Stimulated activated naive B cell treated with anti-CD40 and anti-IgM and Interleukin-4, amounts not matched to agents 10 μg/mL and 1 μg/mL and 100 μg/mL, for 72 hours (primary cell): ENCODE measurements at places on chromosomes 16 and 17.

DNA sequence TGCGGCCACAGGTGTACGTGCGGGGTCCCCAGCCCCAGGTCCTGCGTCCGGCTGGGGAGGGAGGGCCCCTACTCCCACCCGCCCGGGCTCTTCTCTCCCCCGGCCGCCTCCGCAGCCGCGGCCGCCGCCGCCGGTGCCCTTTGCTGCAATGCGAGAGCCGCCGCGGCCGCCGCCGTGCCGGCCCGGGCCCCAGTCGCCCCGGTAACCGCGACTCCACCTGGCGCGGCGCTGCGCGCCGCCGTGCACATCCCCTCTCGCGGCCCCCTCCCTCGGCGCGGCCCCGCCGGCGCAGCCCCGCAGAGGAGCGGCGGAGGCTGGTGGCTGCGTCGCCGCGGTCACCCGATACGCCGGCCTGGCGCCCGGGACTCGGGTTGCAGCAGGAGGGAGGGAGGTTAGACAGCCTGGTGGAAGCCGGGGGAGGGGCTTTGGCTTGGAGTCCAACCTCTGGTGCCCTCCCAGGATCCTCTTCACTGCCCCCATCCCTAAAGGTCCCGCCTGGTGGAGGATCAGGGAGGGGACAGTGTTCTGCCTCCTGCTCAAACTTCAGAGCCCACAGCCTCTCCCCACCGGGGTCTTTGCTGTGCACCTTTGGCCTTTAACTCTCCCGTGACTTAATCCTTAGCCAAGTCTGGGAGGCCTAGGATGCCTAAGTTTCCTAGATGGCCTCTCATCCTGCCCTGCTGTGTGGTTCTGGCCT lies 32.9 kb downstream of the SRCIN1 start:
- no peak for DNase-seq

DNA sequence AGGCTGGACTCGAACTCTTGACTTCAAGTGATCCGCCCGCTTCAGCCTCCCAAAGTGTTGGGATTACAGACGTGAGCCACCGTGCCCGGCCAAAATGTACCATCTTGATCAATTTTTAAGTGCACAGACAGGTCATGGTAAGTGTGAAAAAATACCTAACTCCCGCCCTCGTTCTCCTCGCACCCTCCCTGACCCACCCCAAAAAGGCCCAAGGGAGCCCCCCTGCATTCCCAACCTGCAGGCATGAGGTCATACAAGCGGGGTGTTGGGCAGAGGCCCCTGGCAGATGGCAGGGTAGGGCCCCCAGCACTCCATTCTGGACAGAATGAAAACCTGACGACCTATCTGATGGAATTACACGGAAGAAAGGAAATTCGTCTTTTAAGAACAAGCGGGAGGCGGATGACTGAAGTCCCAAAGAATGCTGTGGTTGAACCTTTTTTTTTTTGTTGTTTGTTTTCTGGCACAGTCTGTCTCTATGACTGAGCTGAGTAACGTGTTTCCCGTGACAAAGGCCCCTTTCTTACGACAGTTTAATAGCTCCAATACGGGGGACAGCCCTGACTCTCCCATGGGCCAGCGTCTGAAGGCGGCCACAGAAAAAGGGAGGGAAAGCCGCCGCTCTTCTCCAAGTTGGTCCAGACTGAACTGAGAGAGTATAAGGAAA lies 376.4 kb downstream of the SLC39A11 start:
- DNase-seq, result no peak

DNA sequence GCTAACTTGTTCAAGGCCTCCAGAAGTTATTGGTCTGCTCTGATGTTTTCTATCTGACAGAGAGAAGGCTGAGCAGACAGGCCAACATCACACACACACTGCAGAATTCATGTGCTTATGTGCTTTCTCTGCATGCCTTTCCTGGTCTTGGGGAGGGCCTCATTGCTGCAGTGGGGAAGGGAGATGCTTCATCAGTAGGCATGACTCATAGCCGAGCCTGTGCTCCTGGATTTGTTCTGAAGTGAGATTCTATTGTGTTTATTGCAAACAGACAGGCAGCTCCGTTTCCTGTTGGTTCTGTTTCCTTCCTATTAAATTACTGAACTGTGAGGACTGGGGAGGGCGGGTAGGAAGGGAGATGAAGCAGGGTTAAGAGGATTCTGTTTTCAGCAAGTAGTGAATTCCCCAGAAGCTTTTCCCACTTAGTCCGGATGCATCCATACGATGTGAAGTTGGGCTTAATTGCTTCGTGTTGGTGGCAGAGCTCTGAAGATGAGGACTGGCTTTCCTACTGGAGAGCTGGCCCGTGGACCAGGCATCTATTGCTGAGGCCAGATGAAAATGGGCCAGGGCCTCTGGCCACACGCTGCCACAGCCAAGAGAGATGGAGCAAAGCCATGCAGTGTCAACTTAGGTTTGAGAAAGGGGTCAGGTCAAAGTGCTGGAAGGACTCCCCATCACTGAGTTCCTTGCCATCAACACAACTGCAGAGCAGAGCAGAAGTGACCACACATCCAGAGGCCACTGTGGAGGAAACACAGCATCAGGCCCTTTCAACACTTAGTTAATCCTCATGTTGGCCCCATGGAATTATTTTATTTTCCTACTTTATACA lies 179.3 kb downstream of the UTP18 start:
- no peak for DNase-seq

DNA sequence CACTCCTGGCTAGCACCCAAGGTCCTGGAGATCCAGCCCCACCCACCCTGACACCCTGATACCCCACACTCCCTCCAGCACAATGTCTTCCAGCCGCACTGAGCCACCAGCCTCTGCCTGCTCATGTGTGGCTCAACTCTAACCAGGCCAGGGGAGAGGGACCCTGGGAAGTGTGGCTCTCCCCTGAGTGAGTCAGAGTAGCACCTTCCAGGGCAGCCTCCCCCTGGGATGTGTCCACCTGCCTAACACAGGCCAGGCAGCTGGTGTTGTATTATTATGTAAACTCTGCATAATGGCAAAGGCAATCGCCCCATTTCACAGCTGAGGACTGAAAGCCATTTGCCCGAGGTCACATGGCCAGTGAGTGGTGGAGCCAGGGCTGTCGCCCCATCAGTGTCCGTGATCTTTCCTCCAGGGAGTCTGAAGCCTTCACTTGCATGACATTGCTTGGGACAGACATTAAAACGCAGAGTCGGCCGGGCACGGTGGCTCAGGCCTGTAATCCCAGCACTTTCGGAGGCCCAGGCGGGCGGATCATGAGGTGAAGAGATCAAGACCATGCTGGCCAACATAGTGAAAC lies 84.2 kb upstream of the FOXF1 start:
- no peak for DNase-seq

DNA sequence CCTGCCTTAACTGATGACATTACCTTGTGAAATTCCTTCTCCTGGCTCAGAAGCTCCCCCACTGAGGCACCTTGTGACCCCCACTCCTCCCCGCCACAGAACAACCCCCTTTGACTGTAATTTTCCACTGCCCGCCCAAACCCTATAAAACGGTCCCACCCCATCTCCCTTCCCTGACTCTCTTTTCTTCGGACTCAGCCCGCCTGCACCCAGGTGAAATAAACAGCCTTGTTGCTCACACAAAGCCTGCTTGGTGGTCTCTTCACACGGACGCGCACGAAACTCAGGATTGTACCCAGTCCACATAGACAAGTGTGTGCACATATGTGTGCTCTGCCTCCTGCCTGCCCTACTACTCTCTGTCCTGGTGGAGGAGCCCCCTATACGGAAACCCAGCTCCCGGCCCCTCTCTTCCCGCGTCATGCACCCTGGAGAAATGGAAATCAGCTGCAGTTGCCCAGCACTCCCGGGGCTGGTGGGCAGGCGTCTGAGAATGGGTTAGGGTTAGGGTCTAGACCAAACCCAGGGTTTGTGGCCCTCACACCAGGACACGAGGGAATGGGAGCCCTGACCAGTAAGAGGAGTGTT lies 2.4 kb upstream of the RHBDF1 start:
- no peak for DNase-seq

DNA sequence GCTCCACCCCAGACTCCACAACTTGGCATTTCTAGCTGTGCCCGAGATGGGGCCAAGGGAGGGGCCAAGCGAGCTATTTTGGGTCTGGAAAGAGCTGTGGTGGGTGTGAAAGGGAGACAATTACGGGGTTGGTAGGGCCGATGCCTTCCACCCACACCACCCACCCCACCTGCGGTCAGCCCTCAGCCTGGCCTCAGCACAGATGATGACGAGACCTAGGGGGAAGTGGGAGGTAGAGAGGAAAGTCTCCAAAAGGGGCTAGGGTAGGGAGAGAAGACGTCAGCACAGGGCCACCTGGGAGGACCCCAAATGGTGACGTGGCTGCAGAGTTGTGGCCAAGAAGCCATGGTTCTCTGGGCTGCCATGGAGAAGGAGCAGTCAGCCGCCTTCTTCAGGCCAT lies 83.1 kb downstream of the SDK2 start:
- no peak for DNase-seq

DNA sequence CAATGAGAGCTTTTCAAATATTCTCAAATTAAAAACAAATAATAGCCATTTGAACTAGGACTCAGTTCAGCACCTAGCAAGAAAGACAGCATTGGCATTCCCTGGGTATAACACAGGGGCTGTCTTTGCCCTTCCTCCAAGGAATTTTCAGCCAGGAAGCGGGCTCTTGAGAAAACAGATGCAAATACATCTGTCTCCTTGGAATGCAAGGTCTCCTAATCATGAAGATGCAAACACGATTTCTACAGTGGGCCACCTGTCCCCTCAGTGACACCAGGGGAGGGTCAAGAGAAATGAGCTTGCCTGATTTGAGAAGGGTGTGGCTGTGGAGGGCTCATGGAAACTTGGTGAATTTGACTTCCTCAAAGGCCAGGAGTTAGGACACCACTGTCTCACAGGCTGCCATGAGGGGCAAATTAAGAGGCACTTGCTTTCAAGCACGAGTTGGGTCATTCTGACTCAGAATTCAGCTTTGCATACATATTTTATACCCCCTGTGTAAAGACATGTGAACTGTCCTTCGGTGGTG lies 24.5 kb upstream of the SUPT4H1 start:
- no peak for DNase-seq

GRCh38 chr16:89144681-89145080 lies 26.9 kb upstream of the CDH15 start:
- DNase-seq, result no peak

- no peak for DNase-seq
Measured at GRCh38 chr16:88576307-88576706, 6.1 kb downstream of the ZC3H18 start.

GRCh38 chr17:64180089-64181073 lies 50.4 kb upstream of the ERN1 start:
- no peak for DNase-seq

DNA sequence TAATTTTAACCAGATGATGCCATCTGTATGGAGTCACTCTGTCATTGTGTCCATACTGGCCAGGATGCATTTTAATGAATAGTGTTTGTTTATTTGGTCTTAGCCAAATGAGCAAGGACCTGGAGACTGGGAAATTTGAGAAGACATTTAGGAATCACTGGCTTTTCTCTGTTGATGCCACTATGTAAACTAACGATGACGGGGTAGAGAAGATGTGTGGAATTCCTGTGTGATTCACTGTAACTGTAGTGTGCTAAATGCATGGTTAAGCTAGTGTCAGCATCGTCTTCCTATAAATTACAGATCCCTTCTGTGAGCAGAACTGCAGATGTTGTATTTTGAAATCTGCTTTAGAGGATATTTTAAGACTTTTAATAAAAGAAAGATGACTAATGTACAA lies 66.6 kb downstream of the NOS2 start:
- no peak for DNase-seq

DNA sequence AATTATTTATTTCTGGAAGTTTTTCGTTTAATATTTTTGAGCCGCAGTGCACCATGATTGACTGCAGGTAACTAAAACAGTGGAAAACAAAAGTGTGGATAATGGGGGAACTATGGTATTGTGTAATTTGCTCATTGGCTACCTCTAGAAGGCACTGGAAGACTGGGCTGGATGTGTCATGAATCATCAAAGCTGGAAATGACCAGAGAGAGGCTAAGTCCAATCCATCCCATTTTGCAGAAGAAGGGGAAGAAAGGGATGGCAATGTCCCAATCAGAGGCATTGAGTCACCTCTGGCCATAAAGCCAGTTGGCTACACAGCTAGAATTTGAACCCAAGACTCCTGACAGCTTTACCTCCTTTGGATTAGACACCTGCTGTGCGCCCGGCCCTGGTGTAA lies 29.3 kb downstream of the GLP2R start:
- no peak for DNase-seq

- no peak for DNase-seq
Measured at GRCh38 chr16:20072146-20072873, 1.4 kb downstream of the GPR139 start.

GRCh38 chr16:377419-377951 lies 4.3 kb downstream of the PGAP6 start:
- DNase-seq, result no peak

- no peak for DNase-seq
Measured at GRCh38 chr17:71914812-71915211, 206.0 kb upstream of the SOX9 start.

- no peak for DNase-seq
Measured at GRCh38 chr17:21815352-21816063, 123.2 kb downstream of the KCNJ18 start.

DNA sequence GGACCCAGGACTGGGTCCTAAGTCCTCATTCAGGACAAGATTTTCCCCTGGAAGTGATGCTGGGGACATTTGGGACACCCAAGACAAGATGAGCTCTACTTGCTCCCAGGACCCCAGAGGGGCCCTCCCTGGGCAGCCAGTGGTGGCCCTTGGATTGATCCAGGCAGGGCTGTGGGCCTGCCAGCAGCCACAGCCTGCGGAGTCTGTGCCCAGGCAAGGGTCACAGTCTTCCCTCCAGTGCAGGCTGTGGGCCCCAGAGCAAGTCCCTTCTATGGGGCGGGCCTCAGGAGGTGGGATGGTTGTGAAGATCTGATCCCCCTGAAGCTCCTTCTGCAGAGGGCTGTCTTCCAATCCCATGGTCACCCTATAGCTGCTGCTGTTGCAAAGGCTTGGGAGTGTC lies 12.6 kb downstream of the CA7 start:
- DNase-seq, result no peak
